Right ventricle myocardium inferior (tissue), 1 donor: ENCODE measurements at places on chromosomes 4 and X. TPM values are rescaled to one million over a fixed set of nuclear protein-coding genes. Genes with fewer than 3 reads are reported as not detected.

The ATP1B4 gene
- total RNA-seq: not detected

GRCh38 chr4:108292229-108292628, 123.5 kb upstream of the LEF1 start:
- DNase-seq: no peak

GRCh38 chr4:53355930-53356521, 9.8 kb downstream of the SCFD2 start:
- no peak for DNase-seq

The PRRG1 gene
- total RNA-seq: 15.9 TPM

GRCh38 chr4:53050361-53050774, 188.3 kb downstream of the RASL11B start:
- DNase-seq: no peak
